ENCODE measurements at places on chromosomes 12 and 14. TPM values are rescaled to one million over a fixed set of nuclear protein-coding genes. Genes with fewer than 3 reads are reported as not detected.
A peak's percentile ranks its signal among the peaks of the same experiment; 100 is the strongest.

SETD1B gene
- total RNA-seq = 25.9 TPM

PDE3A gene
- 2.4 TPM for total RNA-seq

MIPOL1 gene
- total RNA-seq = 17.4 TPM

BATF gene
- total RNA-seq = not detected

CNPY2 gene
- 244 TPM for total RNA-seq

FAM186B gene
- total RNA-seq = 0.28 TPM

STAC3 gene
- 3.8 TPM for total RNA-seq

DNA sequence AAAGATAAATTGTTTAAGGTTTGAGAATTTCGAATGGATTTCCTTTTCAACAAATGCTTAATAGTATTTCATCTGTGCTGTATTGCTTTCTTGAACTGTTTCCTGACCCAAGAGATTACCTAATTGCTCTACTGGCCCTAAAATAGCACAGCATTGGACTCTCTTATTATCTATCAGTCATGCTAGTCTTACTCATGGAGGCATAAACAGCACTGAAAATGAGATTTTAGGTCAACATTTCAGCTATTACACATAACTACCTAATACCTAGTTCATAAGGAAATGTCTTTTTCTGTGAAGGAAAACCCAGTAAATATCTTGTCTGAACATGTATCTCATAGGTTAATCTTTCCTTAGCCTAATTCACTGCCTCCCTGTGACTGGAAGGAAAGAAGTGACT is 4.3 kb upstream of the ABCD2 start:
- H3K36me3 ChIP-seq = no peaks in the 10 kb centered on the region
- no peak for DNase-seq
- peaks cover 4% of the 10 kb centered on the region for H3K4me1 ChIP-seq

- peak overlapping the region; percentile 40 for H3K27ac ChIP-seq
- no peak for DNase-seq
- no peak overlapping the region for H3K4me3 ChIP-seq
These were observed 85.7 kb downstream of the SAMD4A start for GRCh38 chr14:54652605-54653052.

DNA sequence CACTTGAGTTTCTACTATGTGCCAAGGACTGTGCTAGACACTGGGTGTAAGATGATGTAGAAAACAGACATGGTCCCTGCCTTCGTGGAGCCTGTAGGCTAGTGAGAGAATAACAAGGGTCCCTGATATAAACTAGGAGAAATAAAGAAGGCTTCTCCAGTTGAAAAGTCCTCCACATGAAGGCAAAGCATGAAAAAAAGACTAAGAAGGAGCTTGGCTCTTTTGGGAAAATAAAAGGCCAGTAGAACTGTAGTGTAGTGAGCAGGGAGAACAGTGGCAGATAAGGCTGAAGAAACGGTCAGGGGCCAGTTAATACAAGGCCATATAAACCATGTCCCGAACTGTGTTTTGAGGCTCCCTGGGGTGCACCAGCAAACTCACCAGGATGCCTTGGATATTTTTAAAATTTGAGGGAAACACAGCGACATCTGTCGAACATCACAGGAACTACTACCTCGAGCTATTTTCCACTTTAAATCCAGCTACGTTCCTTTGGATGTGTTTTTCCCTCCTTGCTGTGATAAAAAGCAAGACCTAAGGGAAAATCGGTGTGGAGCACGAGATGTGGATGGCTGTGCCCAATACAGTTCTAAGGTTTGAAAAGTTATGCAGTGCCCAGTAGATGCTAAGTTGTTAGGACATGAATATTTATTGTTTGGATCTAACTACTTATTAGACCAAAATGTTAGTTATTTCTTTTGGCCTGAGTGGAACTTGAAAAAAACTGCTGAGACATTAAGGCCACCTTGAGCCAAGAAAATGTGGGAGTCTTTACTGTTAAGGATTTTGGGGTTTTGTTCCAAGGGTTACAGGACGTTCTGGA is 8.5 kb upstream of the CFL2 start:
- peaks cover 8% of the 10 kb centered on the region for H3K4me1 ChIP-seq
- H3K36me3 ChIP-seq = no peaks in the 10 kb centered on the region
- H3K4me3 ChIP-seq = no peak overlapping the region
- no peak overlapping the region for H3K27ac ChIP-seq
- peaks cover 3% of the 10 kb centered on the region for H3K27me3 ChIP-seq
- DNase-seq = peak; percentile 39

- peaks cover 41% of the 10 kb centered on the region for H3K4me1 ChIP-seq
- H3K36me3 ChIP-seq = peaks cover 3% of the 10 kb centered on the region
- no peak for DNase-seq
- H3K27me3 ChIP-seq = no peaks in the 10 kb centered on the region
These were observed 1.7 kb downstream of the AJUBA start for GRCh38 chr14:22980672-22981089.

GRCh38 chr14:71661441-71661840 is 270.8 kb upstream of the RGS6 start:
- no peak overlapping the region for H3K4me3 ChIP-seq
- no peaks in the 10 kb centered on the region for H3K36me3 ChIP-seq
- no peak for DNase-seq
- no peak overlapping the region for H3K27ac ChIP-seq

GRCh38 chr14:78788467-78789360 is 618.5 kb downstream of the NRXN3 start:
- no peaks in the 10 kb centered on the region for H3K27me3 ChIP-seq
- H3K4me3 ChIP-seq = no peak overlapping the region
- no peaks in the 10 kb centered on the region for H3K36me3 ChIP-seq

DNA sequence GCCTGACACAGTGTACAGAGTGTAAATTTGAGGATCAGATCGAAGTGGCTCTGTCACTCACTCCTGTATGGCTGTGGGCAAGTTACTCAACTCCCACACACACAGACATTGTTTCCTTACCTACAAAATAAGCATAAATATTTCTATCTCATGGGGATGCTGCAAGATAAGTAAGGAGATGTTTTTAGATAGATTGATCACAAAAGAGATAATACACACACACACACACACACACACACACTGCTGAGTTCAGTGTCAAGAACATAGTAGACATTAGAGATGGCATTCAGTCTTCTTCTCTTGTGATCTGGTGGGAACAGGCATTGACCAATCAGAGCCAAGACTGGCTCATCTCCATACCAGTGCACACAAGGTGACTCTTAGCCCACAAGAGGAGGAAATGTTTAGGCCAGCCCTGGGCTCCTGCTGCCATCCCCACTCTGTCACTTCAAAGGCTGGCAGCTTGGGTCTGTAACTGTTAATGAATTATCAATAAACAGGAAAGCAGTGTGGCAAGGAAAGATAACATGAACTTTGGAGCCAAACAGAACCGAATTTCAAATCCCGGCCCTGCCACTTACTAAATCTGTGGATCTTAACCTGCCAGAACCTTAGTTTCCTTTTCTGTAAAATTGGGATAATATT is 3.4 kb upstream of the RNASE8 start:
- H3K27me3 ChIP-seq = no peaks in the 10 kb centered on the region
- DNase-seq = no peak
- no peak overlapping the region for H3K27ac ChIP-seq
- H3K4me3 ChIP-seq = no peak overlapping the region
- no peaks in the 10 kb centered on the region for H3K4me1 ChIP-seq
- no peaks in the 10 kb centered on the region for H3K36me3 ChIP-seq

DNA sequence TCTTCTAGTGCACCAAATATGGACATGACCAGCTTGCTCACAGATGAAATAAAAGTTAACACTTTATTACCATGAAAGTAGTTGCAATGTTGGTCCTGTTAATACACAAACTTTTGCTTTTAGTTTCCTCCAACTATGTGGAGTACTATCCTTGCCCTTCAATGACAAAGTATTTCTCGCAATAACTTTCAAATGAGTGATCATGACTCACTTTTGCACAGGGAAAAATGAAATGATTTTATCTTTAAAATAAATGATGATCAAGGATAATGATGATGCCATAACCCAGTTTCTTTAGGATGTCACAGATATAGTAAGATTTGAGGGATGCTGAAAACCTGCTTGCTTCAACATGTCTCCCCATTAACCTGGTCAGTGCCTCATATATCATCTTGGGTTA is 254.0 kb upstream of the KITLG start:
- H3K4me3 ChIP-seq = no peak overlapping the region
- H3K4me1 ChIP-seq = no peaks in the 10 kb centered on the region
- DNase-seq = no peak
- no peaks in the 10 kb centered on the region for H3K27me3 ChIP-seq

DNA sequence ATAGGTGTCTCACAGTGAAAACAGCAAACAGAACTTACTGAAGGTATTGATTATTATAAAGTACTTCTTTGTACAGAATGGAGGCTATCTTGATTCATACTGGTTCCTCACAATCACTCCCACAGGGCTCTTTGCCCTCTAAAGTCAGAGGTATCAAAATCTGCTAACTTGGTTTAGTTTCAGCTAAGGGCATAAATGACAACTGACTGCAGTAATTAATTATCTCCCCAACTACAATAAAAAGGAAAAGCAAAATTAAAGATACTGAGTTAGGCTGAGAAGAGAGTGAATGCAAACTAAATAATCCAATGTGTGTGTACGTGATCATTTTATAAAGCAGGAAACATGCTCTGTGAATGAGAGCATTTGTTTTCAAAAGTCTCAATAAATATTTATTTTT is 338.7 kb downstream of the ACSS3 start:
- H3K36me3 ChIP-seq = no peaks in the 10 kb centered on the region
- no peak overlapping the region for H3K27ac ChIP-seq
- no peaks in the 10 kb centered on the region for H3K27me3 ChIP-seq
- H3K4me3 ChIP-seq = no peak overlapping the region

DNA sequence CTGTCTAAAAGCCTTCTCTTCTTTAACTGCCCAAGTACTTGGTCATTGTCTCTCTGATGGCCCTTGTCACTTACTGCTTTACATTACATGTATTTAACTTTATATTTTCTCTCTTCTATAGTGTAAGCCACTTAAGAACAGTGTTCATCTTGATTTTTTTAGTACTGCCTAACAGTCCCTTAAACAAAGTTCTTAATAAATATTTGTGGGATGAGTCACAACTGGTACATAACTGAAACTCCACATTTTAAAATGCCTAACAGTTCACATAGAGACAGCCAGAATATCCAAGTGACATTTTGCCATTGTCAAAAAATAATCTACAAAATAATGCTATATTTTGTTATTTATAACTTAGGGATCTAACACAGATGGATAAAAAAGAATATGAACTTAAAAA is 146.6 kb downstream of the STXBP6 start:
- H3K36me3 ChIP-seq = no peaks in the 10 kb centered on the region
- no peaks in the 10 kb centered on the region for H3K4me1 ChIP-seq
- DNase-seq = no peak

DNA sequence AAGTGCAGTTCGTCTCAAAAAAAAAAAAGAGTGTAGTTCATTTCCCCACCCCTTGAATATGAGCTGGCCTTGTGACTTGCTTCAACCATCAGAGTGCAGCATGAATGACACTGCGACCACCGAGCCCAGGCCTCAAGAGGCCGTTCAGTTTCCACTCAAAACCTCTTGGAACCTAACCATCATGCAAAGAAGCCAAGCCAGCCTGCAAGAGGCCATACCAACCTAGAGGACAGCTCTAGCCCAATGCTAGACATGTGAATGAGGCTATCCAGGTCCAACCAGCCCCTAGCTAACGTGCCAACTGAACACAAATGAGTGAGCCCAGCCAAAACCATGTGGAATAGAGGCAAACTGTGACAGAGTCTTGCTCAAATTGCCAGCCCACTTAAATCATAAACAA is 29.7 kb downstream of the R3HDM2 start:
- no peak overlapping the region for H3K4me3 ChIP-seq
- no peak for DNase-seq
- no peaks in the 10 kb centered on the region for H3K27me3 ChIP-seq
- H3K27ac ChIP-seq = peak overlapping the region; percentile 43

DNA sequence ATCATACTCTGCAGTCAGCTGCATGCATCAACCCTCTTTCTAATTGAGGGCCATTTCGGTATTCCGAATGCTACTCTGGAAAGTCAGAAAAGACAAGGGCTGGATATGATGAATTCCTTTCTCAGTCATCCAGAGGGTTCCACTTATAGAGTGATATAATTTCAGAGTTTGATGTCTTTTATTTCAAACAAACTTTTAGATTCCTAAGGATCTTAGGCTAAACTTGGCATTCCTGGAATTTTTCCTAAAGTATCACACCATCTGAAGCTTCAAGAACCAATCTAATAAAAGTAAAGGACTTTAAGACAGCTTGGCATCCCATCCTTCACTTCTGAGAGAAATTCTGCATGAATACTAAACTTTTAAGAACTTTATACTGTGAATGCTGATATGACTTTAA is 69.3 kb upstream of the KCNJ8 start:
- no peaks in the 10 kb centered on the region for H3K4me1 ChIP-seq
- no peak overlapping the region for H3K27ac ChIP-seq
- DNase-seq = no peak
- peaks cover 39% of the 10 kb centered on the region for H3K27me3 ChIP-seq

- H3K4me3 ChIP-seq = no peak overlapping the region
- H3K27ac ChIP-seq = peak overlapping the region; percentile 35
- DNase-seq = no peak
- peaks cover 5% of the 10 kb centered on the region for H3K4me1 ChIP-seq
- H3K36me3 ChIP-seq = no peaks in the 10 kb centered on the region
These were observed 5.5 kb downstream of the TMEM63C start for GRCh38 chr14:77186911-77187648.

DNA sequence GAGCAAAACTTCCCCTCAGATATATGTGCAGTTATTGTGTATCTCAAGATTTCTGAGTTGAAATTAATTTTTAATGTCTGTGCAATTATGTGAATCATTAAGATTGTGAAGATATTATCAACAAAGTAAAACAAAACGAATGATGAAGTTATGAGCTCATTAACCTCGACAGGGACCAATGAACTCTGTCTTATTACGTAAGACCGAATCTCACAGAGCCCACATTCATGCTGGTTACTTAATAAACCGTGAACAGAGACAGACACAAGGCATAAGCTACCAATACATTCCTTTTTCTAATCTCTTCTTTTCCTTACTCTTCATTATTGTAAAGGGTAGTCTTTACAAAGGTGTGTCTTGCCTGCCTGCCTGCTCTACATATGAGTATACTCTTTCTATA is 568.7 kb downstream of the RPS29 start:
- no peaks in the 10 kb centered on the region for H3K36me3 ChIP-seq
- DNase-seq = no peak
- H3K27ac ChIP-seq = no peak overlapping the region
- no peaks in the 10 kb centered on the region for H3K27me3 ChIP-seq
- peaks cover 3% of the 10 kb centered on the region for H3K4me1 ChIP-seq

GRCh38 chr12:8996682-8997405 is 7.5 kb downstream of the KLRG1 start:
- H3K27me3 ChIP-seq = no peaks in the 10 kb centered on the region
- peaks cover 2% of the 10 kb centered on the region for H3K36me3 ChIP-seq
- no peaks in the 10 kb centered on the region for H3K4me1 ChIP-seq
- H3K4me3 ChIP-seq = no peak overlapping the region
- H3K27ac ChIP-seq = no peak overlapping the region

GRCh38 chr12:31724557-31724956 is 4.3 kb downstream of the AMN1 start:
- H3K4me3 ChIP-seq = no peak overlapping the region
- no peak for DNase-seq
- H3K4me1 ChIP-seq = peaks cover 17% of the 10 kb centered on the region
- H3K27ac ChIP-seq = no peak overlapping the region

- H3K4me1 ChIP-seq = no peaks in the 10 kb centered on the region
- H3K27me3 ChIP-seq = peaks cover 5% of the 10 kb centered on the region
- H3K36me3 ChIP-seq = no peaks in the 10 kb centered on the region
These were observed 11.1 kb upstream of the PIP4K2C start for GRCh38 chr12:57579677-57580465.
